DMS79 (cell line): ENCODE measurements at places on chromosomes 11 and 22.

DNA sequence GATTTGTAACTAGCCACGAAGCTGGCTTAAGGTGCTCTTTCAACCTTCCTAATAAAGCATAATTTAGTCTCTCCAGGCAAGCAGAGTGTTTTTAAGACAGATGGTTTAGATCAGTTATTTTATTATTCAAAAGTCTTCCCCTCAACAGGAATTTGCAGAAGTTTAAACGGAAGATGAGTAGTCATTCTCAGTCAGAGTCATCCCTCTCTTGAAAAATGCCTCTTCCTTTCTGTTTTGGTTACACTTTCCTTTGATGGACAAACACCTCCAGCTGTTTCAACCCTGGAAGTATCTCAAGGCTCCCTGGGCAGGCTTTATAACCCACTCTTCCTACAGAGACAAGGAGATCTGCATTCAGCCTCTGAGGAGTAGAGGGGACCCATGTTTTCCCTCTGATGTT, 60.3 kb upstream of the POU2AF2 start:
- DNase-seq, result no peak

DNA sequence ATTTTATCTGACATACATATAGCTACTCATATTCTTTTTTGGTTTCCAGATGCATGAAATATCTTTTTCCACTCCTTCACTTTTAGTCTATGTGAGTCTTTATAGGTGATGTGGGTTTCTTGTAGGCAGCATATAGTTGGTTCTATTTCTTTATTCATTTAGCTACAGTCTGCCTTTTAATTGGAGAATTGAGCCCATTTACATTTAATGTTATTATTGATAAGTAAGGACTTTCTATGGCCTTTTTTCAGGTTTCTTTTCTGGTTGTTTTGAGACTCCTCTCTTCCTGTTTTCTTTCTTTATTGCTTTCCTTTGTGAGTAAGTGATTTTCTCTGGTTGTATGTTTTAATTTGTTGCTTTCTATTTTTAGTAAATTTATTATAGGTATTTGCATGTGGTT, 27.2 kb downstream of the CNTF start:
- no peak for DNase-seq

- no peak for DNase-seq
These were observed 34.6 kb downstream of the BBOX1 start for GRCh38 chr11:27075192-27075591.

GRCh38 chr11:111575740-111576139, 26.5 kb upstream of the SIK2 start:
- DNase-seq, result no peak

DNA sequence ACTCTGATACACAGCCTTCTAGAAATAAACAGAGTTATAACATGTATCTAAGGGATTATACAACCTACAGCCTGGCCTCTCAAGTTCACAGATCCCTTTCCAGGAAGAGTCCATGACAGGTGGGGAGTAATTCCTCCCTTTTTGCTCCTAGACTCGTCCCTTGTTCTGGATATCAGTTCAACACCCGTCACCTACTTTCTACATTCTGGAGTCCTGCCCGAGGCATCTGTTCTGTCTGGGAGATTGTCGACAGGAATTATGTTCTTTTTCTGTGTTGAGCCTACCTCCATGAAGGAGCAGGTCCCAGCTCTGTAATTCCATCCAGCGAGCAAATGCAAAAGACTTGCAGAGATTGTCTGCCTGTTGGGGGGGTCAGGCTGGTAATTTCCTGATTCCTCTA, 224.6 kb upstream of the NTM start:
- DNase-seq, result no peak

DNA sequence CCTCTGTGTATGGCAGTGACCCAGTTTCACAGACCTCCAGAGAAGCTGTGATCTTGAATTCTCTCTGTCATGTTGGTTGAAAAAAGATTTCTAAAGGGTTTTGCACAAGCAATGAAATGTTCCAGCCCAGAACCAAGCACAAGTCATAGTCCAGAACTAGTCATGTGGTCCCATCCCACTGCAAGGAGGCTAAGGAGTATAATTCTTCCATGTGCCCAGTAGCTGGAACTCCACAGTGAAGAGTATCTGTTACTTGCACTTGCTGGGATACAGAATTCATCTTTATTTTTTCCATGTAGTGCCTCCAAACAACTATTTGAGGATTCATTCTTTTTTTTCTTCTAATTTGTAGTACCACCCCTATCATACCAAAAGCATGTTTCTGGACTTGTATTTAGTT, 9.9 kb upstream of the MMP8 start:
- DNase-seq, result no peak

GRCh38 chr11:24781288-24781687, 284.4 kb downstream of the LUZP2 start:
- no peak for DNase-seq

DNA sequence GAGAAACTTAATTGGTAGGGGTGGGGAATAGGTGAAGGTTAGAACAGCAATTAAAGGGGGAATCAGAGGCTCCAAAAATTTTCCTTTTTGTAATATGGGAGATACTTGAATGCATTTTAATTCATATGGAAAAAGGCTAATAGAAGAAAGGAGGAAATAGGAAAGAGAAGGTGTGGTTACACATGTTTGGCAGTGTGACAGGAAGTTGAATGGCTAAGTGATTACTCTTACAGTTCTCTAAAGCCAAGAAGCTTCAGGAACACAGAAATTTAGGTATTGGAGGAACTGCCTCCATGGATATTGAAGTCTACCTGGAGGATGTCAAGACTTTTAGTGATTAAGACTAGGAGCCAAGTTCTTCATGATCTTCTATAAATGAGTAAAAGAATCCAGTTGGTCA, 6.3 kb downstream of the NXPE2 start:
- DNase-seq, result no peak

- DNase-seq, result peak; percentile 76
These were observed 56.9 kb upstream of the CSNK2A3 start for GRCh38 chr11:11409901-11410300.

GRCh38 chr11:121464352-121464946, 11.7 kb upstream of the SORL1-AS1 start:
- DNase-seq, result peak; percentile 83

- no peak for DNase-seq
These were observed 327.6 kb upstream of the CCDC90B start for GRCh38 chr11:83613767-83614121.

DNA sequence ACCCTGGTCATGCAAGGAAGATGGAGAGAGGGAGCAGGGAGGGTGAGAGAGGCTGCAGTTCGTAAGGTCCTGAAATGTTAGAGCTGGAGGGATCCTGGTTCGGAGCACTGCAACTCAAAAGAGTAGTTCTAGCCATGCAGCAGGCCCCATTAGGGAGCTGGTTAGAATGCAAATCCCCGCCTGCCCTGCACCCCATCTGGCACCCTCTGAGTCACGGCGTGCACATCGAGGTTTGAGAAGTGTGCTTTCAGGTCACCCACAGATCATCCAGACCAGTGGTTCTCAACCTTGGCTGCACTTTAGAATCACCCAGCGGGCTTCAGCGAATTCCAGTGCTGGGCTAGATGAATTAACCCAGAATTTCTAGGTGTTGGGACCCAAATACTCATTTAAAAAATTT, 48.2 kb downstream of the ST3GAL4 start:
- DNase-seq, result no peak

DNA sequence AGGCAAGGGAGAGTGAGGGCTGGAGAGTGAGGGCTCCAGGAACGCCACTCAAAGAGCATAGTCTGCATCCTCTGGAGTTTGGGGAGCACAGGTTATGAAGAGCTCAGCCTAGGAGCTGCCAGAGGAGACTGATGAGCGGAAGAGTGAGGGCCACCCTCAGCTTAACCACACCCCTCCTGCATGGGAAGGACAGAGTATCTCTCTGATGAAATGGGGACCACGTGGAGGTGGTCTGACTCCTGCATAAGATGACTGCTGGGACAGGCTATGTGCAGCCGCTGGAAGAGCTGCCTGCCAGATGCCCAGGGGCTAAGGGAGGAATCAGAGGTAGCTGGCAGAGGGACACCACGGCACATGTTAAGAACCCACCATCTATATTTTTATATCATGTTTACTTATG, 162.9 kb upstream of the POU2AF2 start:
- DNase-seq, result peak; percentile 37

DNA sequence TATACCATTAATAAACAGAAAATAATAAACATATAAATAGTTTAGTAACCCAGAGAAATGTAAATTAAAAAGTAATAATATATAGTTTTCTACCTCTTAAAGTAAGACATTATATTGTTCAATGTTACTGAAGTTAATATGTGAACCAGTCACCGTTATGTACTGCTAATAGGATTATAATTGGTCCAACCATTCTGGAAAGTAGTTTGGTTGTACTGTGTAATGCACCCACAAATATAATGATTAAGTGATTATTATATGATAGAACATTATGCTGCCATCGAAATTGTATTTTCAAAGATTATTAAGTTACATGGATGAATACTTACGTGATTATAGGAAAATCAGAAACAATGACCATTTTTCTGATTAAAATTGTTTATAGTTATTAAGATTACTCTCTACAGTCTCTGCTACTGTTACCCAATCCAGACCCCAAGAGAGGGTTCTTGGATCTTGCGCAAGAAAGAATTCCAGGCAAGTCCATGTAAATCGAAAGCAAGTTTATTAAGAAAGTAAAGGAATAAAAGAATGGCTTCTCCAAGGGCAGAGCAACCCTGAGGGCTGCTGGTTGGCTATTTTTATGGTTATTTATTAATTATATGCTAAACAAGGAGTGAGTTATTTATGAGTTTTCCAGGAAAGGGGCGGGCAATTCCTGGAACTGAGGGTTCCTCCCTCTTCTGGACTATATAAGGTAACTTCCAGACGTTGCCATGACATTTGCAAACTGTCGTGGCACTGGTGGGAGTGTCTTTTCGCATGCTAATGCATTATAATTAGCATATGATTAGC, 50.1 kb downstream of the ACER3 start:
- DNase-seq, result no peak

DNA sequence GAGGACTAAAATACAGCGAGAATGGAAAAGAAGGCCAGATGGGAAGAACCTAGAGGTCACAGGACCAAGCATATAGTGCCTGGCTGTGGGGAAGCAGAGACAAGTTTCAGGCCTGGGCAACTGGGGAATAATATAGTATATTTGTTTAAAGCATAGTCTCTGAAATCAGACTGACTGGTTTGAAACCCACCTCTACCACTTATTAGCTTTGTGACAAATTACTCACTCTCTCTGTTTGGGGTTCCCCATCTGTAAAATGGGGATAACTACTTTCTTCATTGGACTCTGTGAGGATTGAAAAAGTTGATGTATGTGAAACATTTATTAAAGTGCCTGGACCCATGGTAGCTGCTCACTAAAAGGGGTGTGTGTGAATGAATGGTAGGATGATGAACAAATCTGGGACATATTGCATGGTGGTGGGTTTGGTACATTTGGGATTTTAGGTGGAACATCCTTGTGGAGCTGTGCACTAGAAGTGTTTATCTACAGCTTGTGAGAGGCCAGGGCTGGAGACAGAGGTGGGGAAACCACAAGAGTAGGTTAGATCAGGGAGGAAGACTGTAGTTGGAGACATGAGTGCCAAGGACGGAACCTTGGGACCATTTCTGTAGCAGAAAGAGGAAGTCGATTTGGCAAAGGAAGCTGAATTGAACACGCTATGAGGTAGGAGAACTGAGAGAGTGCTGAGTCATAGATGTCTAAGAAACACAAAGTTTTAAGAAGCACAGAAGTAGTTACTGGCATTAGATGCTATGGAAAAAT, 52.6 kb downstream of the SWAP70 start:
- DNase-seq, result no peak

DNA sequence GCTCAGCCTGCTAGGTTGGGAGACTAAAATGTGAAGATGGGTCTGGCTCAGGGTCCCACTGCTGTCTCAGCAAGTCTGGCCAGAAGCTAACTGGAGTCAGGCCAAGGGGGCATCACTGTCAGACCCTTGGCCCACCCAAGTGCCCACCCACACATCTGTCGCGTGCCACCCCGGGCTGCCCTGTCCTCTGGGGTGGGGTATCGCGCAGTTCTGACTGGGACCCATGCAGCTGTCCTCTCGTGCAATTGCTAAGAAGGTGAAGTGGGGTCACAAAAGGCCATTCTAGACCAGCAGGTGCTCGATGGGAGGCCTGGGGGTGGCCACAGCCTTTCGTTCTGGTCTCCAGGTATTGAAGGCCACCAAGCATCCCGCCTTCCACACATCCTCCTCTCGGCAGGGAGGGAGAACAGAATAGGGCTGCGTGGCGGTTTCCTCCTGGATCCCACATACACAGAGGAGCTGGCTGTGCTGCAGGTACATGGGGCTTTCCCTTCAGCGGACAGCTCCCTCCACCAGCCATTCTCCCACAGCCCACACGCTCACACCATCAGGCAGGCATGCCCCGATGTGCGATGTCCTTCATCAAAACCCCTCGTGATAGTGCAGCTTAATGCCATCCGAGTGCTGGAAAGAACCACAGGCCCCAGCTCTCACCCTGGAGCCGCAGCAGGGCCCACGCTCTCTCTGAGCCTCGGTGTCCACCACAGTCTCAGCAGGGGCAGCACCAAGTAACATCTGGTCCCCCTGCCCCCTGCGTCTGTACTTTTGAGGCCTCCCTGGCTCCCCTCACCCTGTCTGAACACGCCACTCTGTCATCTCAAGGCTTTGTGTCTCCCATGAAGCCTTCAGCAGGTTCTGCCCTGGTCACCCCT, 37.6 kb downstream of the SHANK2 start:
- no peak for DNase-seq

- no peak for DNase-seq
These were observed 2.0 kb downstream of the SIPA1 start for GRCh38 chr11:65639623-65640482.

DNA sequence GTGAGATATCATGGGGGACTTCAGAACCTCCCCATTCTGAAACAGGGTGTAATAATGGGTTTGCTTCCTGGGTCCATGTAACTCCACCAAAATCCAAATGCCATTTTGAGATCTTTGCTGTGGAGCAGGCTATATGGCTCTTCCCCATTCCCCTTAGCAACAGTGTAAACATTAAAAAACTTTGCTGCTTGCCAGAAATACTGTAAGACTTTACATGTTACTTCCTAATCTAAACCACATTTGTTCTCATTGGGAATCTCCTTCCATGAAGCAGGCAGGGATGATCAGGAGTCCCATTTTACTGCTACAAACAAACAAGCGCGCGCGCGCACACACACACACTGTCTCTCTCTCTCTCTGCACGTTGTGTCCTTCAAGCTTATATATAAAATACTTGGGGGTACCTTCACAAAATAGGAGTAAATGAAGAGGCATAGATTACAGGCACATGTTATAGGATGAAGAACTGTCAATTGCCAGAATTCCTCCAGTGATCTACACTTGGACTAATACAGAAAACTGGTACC, 86.5 kb downstream of the ANO3 start:
- no peak for DNase-seq

GRCh38 chr11:8354622-8355415, 91.1 kb upstream of the LMO1 start:
- peak; percentile 97 for DNase-seq

DNA sequence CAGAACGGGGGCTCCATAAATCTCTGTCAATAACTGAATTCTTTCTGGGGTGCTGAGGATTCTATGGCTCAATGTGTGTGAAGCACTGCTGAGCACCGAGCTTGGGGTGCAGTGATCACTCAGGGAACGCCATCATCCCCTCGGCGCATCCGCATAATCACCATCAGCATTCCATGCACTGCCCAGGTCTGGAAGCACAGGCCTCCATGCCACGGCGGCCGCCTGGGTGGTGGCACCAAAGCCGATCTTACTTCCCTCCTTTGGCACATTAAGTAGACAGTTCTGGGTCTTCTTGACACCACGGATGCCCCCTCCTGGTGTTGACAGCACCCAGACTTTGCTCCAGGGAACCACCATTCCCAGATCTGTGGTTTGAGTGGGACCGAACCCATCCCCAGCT, 15.6 kb downstream of the LTO1 start:
- no peak for DNase-seq

- DNase-seq, result no peak
These were observed 24.6 kb downstream of the RASD2 start for GRCh38 chr22:35564975-35565867.
